ENCODE measurements at places on chromosomes 6 and 20.

- DNase-seq: no peak
Measured at GRCh38 chr6:25973923-25974555, 11.4 kb downstream of the TRIM38 start.

GRCh38 chr20:36728986-36729385, 16.9 kb downstream of the NDRG3 start:
- DNase-seq: no peak

DNA sequence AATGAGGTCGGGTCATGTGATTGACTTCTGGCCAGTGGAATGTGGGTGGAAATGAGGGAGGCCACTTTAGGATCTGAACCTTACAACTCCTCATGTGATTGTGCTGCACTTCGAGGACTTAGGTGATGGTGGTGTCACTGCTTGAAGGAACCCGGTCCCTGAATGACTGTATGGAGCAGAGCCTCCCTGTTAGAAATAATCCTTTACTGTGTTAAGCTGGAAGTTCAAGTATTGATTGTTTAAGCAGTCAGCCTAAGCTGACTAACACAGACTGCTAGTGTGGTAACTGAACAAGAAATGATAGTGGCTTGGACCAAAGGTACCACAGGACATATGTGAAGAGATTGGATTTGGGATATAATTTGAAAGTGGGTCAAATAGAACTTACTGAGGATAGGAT, 138.0 kb downstream of the OPN5 start:
- no peak for DNase-seq

DNA sequence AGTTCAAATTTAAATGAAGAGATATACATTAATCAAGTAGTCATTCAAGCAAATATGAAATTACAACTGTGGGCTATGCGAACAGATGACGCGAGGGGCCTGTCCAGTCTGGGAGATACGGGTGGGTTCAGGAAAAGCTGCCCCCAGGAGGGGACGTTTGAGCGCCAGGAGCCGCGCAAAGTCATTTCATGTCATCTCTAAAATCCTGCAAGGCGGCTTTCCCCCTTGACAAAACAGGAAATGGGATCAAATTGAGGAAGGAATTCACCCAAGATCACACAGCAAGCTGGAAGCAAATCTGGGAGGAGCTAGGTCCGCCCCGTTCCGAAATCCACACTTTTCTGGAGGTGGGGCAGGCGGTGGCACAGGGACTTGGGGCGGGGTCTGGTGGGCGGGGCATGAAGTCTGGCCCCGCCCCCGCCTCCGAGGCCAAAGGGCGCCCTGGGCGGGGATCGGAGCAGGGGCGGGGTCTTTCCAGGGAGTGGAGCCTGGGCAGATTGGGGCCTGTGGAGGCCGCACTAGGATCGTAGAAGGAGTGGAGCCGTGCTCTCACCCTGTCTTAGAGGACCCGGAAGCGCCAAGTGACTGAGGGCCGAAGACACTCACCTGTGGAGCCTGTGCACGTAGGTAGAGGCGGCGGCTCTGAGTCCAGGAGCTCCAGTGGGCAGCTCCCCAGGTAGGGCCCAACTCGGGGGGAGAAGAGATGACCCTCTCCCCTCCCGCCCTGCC, at the start of gene LPIN3:
TSS of gene LPIN3 (plus strand) at position 495 of the 729 bp plus-strand sequence. CDS start 4,983 bp downstream, outside the sequence.
- DNase-seq: peak; percentile 29

DNA sequence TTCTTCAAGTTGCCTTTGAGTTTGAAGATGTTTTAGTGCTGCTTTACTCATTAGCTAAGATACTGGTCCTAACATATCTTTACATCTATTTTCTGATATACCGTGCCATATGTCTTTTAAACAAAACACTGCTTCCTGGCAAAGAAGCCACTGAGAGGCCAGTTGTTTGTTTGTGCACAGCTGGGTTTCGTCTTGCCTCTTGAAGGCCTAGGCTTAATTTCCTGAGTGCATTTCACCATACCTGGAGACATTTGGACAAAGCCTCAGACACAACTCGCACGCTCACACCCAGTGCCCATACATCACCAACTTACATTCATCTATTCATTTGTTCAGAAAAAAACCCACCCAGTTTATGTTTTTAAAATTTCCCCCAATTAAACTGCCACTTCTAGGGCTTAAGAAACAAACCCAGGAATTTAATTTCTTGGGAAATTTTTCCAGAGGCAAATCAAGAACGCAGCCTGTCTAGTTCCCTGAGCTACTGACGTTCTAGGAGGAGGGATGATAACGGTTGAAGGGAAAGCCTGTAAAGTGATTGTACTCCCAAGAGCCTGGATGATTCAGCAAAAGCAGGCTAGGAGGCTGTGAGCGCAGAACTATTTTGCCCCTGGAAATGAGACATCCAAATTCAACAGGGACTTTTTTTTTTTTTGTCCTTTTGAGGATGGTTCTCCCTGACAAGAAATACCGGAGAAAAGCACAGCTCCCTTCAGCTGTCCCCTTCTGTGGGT, 77.7 kb downstream of the OLIG3 start:
- no peak for DNase-seq
